ENCODE measurements at places on chromosomes 11 and 22. TPM values are rescaled to one million over a fixed set of nuclear protein-coding genes. Genes with fewer than 3 reads are reported as not detected.

Gene SYT8
- total RNA-seq: not detected

Gene RAC2
- total RNA-seq: 5.0 TPM

Gene MS4A12
- 0.27 TPM for total RNA-seq

Gene RPS3
- total RNA-seq: 795 TPM

Gene OR4C12
- not detected for total RNA-seq

GRCh38 chr11:131118247-131118646 lies 202.0 kb upstream of the SNX19 start:
- no peak for DNase-seq

- no peak for DNase-seq
Measured at GRCh38 chr11:120548682-120549209, 37.2 kb downstream of the GRIK4 start.

- no peak for DNase-seq
Measured at GRCh38 chr11:28476049-28476448, 367.9 kb downstream of the METTL15 start.

DNA sequence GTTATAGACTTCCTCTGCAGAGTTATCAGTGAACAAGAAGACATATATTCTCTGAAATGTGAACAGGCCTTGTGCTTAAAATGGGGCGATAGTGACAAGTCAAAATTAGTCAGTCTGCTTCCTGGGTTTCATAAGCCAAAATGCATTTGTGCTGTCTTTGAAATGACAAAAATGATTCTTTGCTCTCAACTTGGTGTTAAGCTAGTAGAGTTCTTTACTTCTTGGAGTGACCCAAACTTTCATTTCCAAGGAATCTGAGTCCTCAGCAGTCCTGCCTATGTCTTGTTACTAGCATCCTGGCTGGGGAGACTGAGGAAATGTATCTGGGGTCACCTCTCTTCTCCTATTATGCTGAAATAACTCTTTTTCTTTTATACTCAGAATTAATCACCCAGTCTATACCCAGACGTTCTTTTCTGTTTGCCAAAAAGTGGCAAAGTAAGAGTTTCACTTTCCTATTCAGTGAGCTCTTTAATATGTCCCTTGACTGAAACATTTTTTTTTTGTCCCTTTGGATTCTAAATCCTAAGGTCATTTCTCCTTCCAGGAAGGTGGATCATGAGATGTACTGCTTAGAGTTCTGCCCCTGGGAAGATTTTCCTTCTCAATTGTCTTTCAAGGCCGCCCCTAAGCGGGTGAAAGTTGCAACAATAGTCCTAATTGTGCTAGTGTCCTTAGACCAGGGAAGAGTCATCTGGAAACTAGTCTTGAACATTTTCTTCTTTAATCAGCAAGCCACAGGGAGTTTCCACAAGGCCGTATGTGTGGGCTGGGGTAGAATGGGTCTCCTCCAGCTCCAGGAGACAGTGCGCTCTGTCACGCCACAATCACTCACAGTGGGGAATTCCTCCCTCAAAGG lies 53.0 kb upstream of the RDX start:
- peak; percentile 64 for DNase-seq

DNA sequence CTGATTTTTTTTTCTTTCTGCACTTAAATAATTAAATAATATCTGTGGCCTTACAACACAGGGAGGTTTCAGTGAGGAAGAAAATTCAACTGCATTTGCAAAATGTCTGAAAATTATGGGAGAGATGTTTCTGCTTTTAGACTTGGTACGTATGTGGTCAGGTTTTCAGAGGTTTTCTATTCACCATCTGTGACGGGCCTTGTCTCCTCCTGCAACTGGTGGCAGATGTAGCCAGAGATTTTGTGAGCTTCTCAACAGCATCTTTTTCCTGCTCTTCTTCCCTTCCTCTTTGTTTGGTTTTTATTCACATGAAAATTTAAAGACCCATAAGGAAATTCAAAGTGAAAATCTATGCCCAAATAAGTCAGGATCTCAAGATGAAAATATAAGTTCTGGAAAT lies 38.3 kb downstream of the ZBTB16 start:
- no peak for DNase-seq

DNA sequence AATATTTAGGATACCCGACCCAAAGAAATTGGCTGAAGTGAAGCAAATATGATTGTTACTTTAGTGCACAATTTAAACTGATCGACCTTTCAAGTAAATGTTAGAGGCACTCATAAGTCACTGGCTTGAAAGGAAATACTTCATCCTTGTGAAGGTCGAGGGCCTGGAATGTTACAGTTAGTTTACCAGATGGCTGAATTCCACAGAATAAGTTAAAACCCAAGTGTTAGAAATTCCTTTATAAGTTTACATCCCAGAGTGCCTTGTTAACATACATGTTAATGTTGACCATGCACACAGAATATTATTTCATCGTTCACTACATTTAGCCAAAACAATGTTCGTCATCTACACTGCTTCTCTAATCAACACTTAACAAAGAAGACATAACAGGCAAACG lies 235.5 kb upstream of the ANO3 start:
- no peak for DNase-seq

- no peak for DNase-seq
Measured at GRCh38 chr22:26004477-26004876, 164.8 kb upstream of the SEZ6L start.

- no peak for DNase-seq
Measured at GRCh38 chr11:106076171-106076918, 802 bp downstream of the KBTBD3 start.

GRCh38 chr11:78533399-78533798 lies 41.3 kb downstream of the NARS2 start:
- no peak for DNase-seq

All from M059J (cell line).